ENCODE measurements at places on chromosomes 3 and 15. TPM values are rescaled to one million over a fixed set of nuclear protein-coding genes. Genes with fewer than 3 reads are reported as not detected.

- DNase-seq: no peak
- no peaks in the 10 kb centered on the region for H3K27me3 ChIP-seq
- peaks cover 10% of the 10 kb centered on the region for H3K4me1 ChIP-seq
- no peak overlapping the region for H3K27ac ChIP-seq
- H3K36me3 ChIP-seq: no peaks in the 10 kb centered on the region
These were observed 17.5 kb upstream of the ARHGEF3 start for GRCh38 chr3:56819016-56819809.

ZNF621 gene
- 10.3 TPM for polyA plus RNA-seq

ADGRG7 gene
- not detected for polyA plus RNA-seq

- no peak for DNase-seq
- no peaks in the 10 kb centered on the region for H3K4me1 ChIP-seq
- H3K27ac ChIP-seq: no peak overlapping the region
- no peaks in the 10 kb centered on the region for H3K27me3 ChIP-seq
- H3K36me3 ChIP-seq: no peaks in the 10 kb centered on the region
These were observed 324.8 kb upstream of the CTDSPL start for GRCh38 chr3:37536840-37537239.

DNA sequence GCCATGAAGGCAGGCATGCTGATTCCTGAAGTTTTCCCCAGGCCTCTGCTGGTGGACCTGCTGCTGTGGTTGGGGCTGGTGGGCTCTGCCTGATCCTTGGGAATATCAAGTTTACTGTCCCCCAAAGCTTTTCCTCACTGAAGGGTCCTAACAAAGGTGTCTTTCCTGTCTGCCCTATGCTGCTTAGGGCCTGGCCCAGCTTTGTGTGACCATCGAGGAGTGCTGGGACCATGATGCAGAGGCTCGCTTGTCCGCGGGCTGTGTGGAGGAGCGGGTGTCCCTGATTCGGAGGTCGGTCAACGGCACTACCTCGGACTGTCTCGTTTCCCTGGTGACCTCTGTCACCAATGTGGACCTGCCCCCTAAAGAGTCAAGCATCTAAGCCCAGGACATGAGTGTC lies 13.2 kb upstream of the EXOG start:
- H3K36me3 ChIP-seq: peaks cover 48% of the 10 kb centered on the region
- H3K4me3 ChIP-seq: no peak overlapping the region
- no peak overlapping the region for H3K27ac ChIP-seq
- no peaks in the 10 kb centered on the region for H3K27me3 ChIP-seq
- no peaks in the 10 kb centered on the region for H3K4me1 ChIP-seq
